ENCODE measurements at places on chromosomes 6 and 20.

- DNase-seq, result no peak
Observed at GRCh38 chr6:38396209-38396608, 243.5 kb downstream of the BTBD9 start.

- no peak for DNase-seq
Observed at GRCh38 chr6:133774356-133774755, 114.6 kb upstream of the TCF21 start.

DNA sequence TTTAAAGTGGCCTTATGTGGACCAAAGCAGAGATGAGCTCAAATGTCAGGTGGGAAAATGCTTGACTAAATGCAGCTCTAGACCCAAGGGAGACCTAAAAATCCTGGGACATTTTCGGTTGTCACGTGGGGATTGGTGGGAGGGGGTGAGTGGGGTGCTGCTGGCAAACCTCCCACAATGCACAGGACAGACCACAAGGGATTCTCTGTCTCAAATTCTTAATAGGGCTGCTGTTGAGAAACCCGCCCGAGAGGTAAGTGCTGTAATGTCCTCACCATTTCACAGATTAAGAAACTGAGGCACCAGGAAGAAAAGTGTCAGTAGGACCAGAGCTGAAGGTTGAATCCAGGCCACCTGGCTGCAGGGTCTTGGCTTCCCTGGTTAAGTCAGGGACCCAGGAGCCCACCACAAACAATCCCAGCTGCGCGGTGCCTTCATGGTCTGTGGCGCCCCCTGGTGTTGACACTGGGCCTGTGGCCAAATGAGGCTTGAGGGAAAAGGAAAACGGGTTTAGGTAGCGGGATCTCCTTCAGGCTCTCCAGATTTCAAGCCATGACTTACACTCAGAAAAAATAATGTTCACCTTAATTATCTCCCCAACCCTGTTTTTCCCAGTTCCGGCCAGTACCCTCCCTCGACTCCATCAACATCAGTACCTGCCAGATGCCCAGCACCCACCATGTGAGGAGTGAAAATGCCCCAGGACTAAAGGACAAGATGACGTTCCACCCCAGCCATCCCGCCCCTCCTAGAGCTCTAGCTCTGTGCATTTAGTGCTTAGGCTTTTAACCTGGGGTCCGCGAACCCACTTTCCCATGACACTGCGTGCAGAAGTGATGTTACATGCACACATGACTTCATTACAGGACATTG is 7.2 kb downstream of the HLA-G start:
- no peak for DNase-seq

DNA sequence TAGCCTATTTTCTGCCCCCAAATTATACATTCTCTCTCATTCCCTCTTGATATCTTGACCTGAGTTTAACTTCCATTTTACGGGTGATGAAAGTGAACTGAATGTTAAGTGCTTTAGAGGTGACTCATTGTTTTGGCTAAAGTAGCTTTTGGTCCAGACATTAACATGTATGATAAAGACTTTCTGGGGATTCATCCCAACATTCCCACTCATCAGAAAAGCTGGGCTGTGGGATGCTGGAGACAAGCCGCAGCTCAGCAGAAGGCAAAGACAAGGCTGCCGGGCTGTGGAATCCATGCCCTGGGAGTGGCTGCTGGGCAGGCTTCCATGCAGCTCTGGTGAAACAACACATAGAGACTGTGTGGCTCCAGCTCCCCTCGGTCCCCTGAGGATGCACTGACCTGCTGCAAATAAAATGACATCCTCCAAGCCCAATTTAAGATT is 89.9 kb upstream of the SYNDIG1 start:
- DNase-seq, result no peak

- no peak for DNase-seq
Observed at GRCh38 chr6:165077876-165078275, 231.5 kb downstream of the C6orf118 start.

DNA sequence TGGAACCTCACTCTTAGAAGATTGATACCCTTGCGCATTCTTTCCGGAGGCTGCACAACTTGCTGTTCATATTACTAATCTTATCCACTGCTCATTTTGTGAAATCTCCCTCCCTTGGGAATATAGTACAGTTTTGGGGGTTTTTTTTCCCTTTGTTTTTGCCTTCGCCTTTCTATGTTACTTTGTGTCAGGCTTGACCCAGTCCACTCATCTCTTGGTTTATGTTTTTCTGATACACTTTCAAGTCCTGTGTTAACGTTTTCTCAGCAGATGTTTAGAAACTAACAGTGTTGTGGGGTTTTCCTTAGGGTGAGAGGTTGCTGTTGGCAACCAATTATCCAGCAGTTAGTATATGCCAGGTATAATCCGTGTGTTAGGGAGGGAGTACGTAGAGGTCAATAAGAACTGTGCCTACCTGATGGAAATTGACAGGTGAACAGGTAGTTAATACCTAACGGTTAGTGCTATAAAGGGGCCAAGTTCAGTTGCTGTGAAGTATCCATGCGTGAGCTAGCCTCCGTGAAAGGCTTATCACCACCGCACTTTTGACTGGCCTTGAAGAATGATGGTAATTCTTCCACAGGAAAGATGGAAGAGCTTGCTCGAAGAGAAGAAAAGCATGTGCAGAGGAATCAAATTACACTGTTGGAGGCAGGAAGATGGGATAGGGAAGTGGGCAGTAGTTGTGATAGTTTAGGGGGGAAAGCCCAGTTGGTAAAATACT is 1.4 kb downstream of the NFYA start:
- DNase-seq, result no peak
